GM12878 (cell line): ENCODE measurements at places on chromosomes 7 and 10.

- no peak for DNase-seq
These were observed 45.5 kb upstream of the SRGN start for GRCh38 chr10:69042417-69042816.

- no peak for DNase-seq
These were observed 634.7 kb upstream of the LRRTM3 start for GRCh38 chr10:66291133-66291532.

GRCh38 chr10:131668903-131669302 lies 231.9 kb upstream of the PPP2R2D start:
- peak; percentile 9 for DNase-seq

- no peak for DNase-seq
These were observed 69.6 kb upstream of the LEP start for GRCh38 chr7:128171342-128171918.

DNA sequence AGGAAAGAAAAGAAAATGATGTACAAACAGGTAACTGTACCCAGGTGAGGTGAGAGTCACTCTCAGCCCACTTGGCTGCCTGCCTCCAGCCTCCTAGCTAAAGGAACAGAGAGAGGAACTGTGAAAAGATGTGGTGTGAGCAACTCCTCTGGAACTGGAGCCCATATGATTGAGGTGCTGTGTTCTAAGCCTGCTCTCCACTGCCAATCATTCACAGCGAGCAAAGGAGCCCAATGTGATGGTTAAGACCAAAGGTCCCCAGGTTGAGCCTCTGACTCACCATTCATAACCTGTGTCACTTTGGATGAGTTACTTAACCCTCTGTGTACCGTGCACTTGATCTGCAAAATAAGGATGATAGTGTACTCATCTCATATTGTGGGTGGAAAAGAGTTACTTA lies 868.1 kb upstream of the AUTS2 start:
- no peak for DNase-seq

DNA sequence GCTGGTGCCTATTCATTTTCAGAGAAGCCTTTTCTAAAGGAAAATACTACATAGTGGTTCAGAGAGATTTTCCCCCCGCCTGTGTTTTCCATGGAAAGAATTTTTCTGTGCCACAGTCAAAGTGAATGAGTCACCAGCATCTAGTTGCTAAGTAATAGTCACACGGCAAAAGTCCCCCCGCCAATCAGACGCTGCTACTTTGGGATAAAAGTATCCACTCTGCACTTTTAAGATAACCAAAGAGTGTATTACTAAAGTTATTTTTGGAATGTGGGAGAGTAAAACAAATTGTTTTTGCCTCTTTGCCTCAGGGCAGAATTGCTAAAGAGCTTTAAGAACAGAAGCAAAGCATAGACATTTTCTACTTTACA lies 23.5 kb downstream of the ABLIM1 start:
- no peak for DNase-seq

DNA sequence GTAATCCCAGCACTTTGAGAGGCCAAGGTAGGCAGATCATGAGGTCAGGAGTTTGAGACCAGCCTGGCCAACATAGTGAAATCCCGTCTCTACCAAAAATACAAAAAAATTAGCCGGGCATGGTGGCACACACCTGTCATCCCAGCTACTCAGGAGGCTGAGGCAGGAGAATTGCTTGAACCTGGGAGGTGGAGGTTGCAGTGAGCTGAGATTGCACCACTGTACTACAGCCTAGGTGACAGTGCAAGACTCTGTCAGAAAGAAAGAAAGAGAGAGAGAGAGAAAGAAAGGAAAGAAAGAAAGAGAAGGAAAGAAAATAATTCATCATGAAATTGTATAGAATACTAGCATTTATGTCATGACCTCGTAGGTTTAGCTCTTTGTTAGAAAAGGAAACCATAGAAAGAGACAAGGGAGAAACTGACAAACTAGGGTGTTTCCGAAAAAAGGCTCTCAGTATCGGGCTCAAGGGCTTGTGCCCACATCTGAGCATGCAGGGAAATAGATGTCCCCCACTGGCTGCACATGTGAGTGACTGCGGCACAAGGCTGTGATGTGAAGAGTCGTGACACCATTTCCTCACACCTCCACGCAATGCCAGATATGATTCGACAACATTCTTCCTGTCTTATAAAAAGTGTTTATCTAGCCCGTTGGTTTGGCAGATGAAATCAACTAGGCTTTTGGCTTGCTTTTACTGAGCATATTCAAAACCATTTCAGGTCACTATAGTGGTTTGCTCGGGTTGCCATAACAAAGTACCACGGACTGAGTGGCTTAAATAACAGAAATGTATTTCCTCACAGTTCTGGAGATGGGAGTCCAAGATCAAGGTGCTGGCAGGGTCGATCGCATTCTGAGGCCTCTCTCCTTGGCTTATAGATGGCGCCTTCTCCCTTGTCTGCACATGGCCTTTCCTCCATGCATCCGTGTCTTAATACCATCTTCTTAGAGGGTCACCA lies 2.0 kb downstream of the SRGN start:
- peak; percentile 65 for DNase-seq
